Thoracic aorta (tissue), 2 donors: ENCODE measurements at places on chromosomes 3 and 15.

GRCh38 chr3:30512576-30512975, 93.8 kb upstream of the TGFBR2 start:
- DNase-seq, result no peak
- H3K36me3 ChIP-seq, result no peaks in the 10 kb centered on the region
- no peak overlapping the region for H3K4me3 ChIP-seq
- peak overlapping the region; percentile 47 for H3K27ac ChIP-seq
- peaks cover 38% of the 10 kb centered on the region for H3K4me1 ChIP-seq
- no peaks in the 10 kb centered on the region for H3K27me3 ChIP-seq

- H3K27ac ChIP-seq, result no peak overlapping the region
- peaks cover 20% of the 10 kb centered on the region for H3K4me1 ChIP-seq
- no peak overlapping the region for H3K4me3 ChIP-seq
Measured at GRCh38 chr15:55250941-55251340, 38.7 kb downstream of the RAB27A start.

DNA sequence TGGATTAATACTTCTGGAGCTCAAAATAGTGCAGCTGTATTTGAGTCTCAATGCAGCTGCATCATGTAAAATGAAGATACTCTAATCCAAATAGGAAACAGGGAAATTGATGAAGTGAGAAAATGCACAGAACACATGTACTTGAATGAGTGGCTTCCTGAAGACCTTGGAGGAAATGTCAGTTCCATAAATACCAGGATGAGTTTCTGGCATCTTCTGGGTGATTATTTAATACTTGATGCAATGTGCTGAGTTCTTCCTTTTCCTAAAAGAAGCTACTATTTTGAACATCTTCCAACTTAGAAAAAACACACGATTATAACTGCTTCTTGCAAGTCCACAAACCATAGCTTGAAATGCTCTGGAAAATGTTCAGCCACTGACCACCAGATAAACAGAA, 162.8 kb downstream of the SLC9A9 start:
- DNase-seq, result no peak
- H3K4me3 ChIP-seq, result no peak overlapping the region
- no peaks in the 10 kb centered on the region for H3K4me1 ChIP-seq
- no peak overlapping the region for H3K27ac ChIP-seq

DNA sequence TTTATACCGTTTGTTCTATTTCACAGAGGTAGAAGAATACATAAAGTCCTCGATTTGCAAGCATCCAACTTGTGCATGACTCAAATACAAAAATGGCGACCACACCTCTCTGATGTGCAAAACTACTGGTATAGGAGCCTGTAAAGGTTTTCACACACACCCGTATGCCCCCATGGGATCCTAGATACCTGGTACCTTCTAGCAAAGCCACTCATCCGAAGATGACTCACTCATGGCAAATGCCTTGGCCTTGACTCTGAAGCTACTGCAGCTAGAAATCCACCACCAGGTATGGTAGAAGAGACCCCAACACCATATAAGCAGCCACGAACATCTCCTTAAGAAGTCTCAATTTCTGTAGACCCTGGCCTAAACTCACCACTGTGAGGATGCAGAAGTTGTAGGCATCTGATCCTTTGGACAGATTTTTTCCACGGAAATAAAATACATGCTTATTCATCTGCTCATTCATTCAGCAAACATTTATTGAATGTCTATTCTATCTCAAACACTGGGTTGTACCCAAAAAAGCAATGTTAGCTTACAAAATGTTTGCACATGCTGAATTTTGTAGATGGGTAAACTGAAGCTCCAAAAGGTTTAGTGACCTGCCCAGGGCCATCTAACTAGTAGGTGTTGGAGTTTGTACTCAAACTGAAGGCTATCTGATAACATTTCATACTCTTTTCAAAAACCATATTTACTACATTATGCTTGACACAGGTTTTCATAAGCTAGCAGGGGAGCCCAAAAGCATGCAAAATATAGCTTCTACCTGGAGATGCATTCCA, 158.8 kb downstream of the RORA start:
- H3K36me3 ChIP-seq, result no peaks in the 10 kb centered on the region
- H3K4me3 ChIP-seq, result no peak overlapping the region
- H3K4me1 ChIP-seq, result no peaks in the 10 kb centered on the region
- no peaks in the 10 kb centered on the region for H3K27me3 ChIP-seq
- no peak for DNase-seq

- no peak overlapping the region for H3K4me3 ChIP-seq
- no peak for DNase-seq
- no peaks in the 10 kb centered on the region for H3K27me3 ChIP-seq
- no peak overlapping the region for H3K27ac ChIP-seq
Measured at GRCh38 chr3:54053211-54053610, 69.1 kb upstream of the CACNA2D3 start.

- H3K4me3 ChIP-seq, result no peak overlapping the region
- H3K27ac ChIP-seq, result no peak overlapping the region
- DNase-seq, result no peak
- no peaks in the 10 kb centered on the region for H3K4me1 ChIP-seq
- no peaks in the 10 kb centered on the region for H3K36me3 ChIP-seq
Measured at GRCh38 chr15:57949374-57949943, 116.1 kb downstream of the ALDH1A2 start.

GRCh38 chr3:133995264-133995663, 34.5 kb downstream of the SLCO2A1 start:
- H3K4me3 ChIP-seq, result no peak overlapping the region
- DNase-seq, result no peak
- no peaks in the 10 kb centered on the region for H3K4me1 ChIP-seq
- H3K36me3 ChIP-seq, result no peaks in the 10 kb centered on the region

GRCh38 chr3:6417174-6417573, 443.7 kb upstream of the GRM7 start:
- H3K4me1 ChIP-seq, result no peaks in the 10 kb centered on the region
- no peak for DNase-seq
- H3K4me3 ChIP-seq, result no peak overlapping the region
- no peak overlapping the region for H3K27ac ChIP-seq
- no peaks in the 10 kb centered on the region for H3K27me3 ChIP-seq

DNA sequence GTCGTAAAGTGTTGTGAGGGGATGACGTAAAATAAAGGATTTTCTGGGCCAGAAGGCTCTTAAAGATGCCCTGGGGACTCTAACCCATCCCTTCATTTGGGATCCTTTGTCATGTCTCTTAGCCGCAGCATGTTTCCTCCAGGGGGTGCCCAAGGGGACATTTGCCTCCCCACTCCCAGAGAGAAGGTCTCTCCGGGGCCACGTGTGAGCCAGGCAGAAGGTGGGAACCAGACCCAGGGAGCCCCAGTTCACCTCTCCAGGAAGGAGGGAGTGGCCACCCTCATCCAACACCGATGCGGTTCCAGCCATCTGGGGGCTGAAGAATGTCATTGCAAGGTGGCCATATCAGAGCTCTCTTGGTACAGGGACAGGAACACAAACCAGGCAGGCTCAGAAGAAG, 25.2 kb downstream of the ST8SIA2 start:
- H3K4me1 ChIP-seq, result no peaks in the 10 kb centered on the region
- H3K4me3 ChIP-seq, result no peak overlapping the region
- DNase-seq, result no peak
- H3K27me3 ChIP-seq, result no peaks in the 10 kb centered on the region
- no peaks in the 10 kb centered on the region for H3K36me3 ChIP-seq

- no peaks in the 10 kb centered on the region for H3K4me1 ChIP-seq
- H3K27me3 ChIP-seq, result no peaks in the 10 kb centered on the region
- no peaks in the 10 kb centered on the region for H3K36me3 ChIP-seq
- H3K4me3 ChIP-seq, result no peak overlapping the region
- DNase-seq, result no peak
Measured at GRCh38 chr15:39393575-39394335, 187.1 kb upstream of the THBS1 start.

- peaks cover 3% of the 10 kb centered on the region for H3K4me1 ChIP-seq
- no peaks in the 10 kb centered on the region for H3K27me3 ChIP-seq
- H3K4me3 ChIP-seq, result no peak overlapping the region
- DNase-seq, result no peak
- peaks cover 16% of the 10 kb centered on the region for H3K36me3 ChIP-seq
Measured at GRCh38 chr15:43775411-43775965, 1.3 kb downstream of the ELL3 start.

GRCh38 chr15:98954411-98954810, 53.2 kb downstream of the PGPEP1L start:
- peak overlapping the region; percentile 96 for H3K27ac ChIP-seq
- DNase-seq, result peak; percentile 82
- peaks cover 41% of the 10 kb centered on the region for H3K36me3 ChIP-seq
- H3K27me3 ChIP-seq, result no peaks in the 10 kb centered on the region

GRCh38 chr3:52144796-52145735, 9.2 kb downstream of the POC1A start:
- no peak for DNase-seq
- no peak overlapping the region for H3K4me3 ChIP-seq
- no peaks in the 10 kb centered on the region for H3K36me3 ChIP-seq
- no peak overlapping the region for H3K27ac ChIP-seq

DNA sequence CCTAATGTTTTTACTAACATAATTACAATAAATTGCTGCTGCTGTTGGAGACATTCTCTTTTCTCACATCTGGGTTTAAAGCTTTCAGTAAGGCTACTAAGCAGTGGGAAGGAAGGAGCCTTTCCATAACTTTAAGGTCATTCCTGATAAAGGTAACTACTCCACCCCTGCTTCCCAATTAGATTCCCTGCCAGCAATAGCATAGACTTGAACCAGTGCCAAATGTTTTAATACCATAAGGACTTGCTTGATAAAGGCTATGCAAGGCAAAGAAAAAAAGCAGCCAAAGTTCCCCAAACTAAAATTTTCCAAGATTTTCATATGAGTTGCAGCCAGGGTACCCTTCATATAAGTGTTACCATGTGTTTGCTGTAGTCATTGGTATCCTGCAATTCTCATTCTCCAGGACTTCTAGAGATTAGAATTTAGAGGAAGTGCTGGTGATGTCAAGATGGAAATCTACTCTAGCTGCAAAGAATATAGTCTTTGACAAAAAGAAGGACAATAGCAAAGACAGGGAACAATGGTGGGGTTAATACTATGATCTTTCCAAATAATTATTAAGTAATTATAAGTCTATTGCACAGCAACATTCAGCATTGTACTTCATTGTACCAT, 106.1 kb downstream of the FILIP1L start:
- no peaks in the 10 kb centered on the region for H3K36me3 ChIP-seq
- no peak for DNase-seq
- peaks cover 15% of the 10 kb centered on the region for H3K4me1 ChIP-seq
- peak overlapping the region; percentile 22 for H3K27ac ChIP-seq
- no peak overlapping the region for H3K4me3 ChIP-seq

GRCh38 chr3:194265996-194266964, 84.8 kb downstream of the CPN2 start:
- no peaks in the 10 kb centered on the region for H3K36me3 ChIP-seq
- DNase-seq, result no peak
- H3K27ac ChIP-seq, result peak overlapping the region; percentile 6
- no peaks in the 10 kb centered on the region for H3K27me3 ChIP-seq
- peaks cover 38% of the 10 kb centered on the region for H3K4me1 ChIP-seq

GRCh38 chr3:27861046-27862036, 139.2 kb upstream of the EOMES start:
- no peaks in the 10 kb centered on the region for H3K36me3 ChIP-seq
- H3K27me3 ChIP-seq, result no peaks in the 10 kb centered on the region
- no peak overlapping the region for H3K27ac ChIP-seq

DNA sequence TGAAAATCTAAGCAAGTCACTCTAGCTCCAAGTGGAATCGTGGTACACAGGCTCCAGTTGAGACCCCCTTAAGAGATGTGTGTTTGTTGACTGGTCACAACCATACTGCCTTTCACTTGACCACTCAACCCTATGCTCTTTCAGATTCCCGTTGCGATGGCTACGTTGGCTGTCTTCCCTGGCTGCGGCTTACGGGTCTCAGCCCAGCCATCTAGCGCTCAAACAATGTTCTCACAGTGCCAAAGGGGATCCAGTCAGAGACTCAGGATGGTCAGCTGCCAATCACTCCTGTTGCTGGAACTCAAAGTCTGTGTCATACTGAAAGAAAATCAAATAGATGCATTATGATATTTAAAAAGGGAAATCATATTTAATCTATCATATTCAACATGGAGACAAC, 237.6 kb downstream of the ITPR1 start:
- no peak overlapping the region for H3K4me3 ChIP-seq
- DNase-seq, result no peak
- H3K36me3 ChIP-seq, result peaks cover 6% of the 10 kb centered on the region
- H3K27ac ChIP-seq, result no peak overlapping the region
- peaks cover 6% of the 10 kb centered on the region for H3K4me1 ChIP-seq

DNA sequence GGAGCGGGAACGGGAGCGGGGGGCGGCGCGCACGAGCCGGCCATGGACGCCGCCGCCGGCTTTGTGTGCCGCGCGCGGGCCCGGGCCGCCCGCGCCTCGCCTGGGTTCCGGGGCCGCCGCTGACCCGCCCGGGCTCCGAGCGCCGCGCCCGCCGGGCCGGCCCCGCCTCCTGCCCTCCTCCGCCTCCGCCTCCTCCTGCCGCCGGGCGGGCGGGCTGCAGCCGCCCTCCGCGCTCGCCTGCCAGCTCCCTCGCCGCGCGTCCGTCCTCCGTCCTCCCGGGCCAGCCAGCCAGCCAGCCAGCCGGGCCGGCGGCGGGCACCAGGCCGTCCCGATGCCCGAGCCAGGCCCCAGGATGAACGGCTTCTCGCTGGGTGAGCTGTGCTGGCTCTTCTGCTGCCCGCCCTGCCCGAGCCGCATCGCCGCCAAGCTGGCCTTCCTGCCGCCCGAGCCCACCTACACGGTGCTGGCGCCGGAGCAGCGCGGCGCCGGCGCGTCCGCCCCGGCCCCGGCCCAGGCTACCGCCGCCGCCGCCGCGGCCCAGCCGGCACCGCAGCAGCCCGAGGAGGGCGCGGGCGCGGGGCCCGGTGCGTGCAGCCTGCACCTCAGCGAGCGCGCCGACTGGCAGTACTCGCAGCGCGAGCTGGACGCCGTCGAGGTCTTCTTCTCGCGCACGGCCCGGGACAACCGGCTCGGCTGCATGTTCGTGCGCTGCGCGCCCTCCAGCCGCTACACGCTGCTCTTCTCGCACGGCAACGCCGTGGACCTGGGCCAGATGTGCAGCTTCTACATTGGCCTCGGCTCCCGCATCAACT, at the start of gene ABHD17C:
Gene ABHD17C (plus strand): TSS at position 212 of the 812 bp plus-strand sequence. CDS start 120 bp downstream, at position 332.
- no peak for DNase-seq
- peak within 1 kb of the TSS; percentile 79 for H3K27ac ChIP-seq
- H3K4me3 ChIP-seq, result peak within 1 kb of the TSS; percentile 95
- no peaks in the 10 kb centered on the region for H3K36me3 ChIP-seq
- no peaks in the 10 kb centered on the region for H3K27me3 ChIP-seq
